ENCODE measurements at places on chromosomes 5 and 9.

- no peak for DNase-seq
Observed at GRCh38 chr9:86352440-86353077, 1.7 kb downstream of the TUT7 start.

GRCh38 chr9:77017505-77017894 is 2.0 kb upstream of the FOXB2 start:
- no peak for DNase-seq

DNA sequence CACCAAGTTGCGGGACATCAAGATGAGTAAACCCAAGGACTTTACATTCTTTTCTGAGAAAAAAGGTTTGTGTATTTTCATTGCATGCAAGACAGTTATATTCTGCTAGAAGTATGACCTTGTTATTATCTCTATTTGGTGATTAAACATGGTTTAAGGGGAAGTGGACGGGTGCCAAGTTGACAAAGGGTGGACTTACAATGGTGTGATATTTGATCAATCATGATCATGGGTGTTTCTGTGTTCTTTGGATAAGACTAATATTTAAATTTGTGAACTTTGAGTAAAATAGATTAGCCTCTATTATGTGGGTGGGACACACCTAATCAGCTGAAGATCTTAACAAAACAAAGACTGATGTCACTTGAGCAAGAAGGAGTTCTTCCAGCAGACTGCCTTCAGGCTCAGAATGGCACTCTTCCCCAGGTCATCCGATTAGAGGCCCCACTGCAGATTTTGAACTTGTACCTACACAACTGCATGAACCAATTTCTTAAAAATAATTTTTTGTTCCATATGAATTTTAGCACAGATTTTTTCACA is 782.9 kb downstream of the CDH12 start:
- no peak for DNase-seq

DNA sequence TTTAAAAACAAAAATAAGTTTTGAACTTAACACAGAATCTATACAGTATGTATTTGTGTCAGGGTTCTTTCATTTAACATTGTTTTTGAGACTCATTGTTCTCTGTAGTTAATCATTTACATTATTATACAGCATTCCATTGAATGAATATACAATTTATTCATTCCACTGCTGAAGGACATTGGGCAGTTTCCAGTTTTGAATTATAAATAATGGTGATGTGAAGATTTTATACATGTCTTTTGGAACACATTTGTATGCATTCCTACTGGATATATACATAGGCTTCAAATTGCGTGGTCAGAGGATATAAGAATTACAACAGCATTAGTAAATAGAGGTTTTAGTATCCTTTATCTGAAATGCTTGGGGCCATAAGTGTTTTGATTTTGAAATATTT is 72.0 kb downstream of the CEP120 start:
- peak; percentile 18 for DNase-seq

GRCh38 chr5:68444048-68444447 is 228.5 kb downstream of the PIK3R1 start:
- no peak for DNase-seq

DNA sequence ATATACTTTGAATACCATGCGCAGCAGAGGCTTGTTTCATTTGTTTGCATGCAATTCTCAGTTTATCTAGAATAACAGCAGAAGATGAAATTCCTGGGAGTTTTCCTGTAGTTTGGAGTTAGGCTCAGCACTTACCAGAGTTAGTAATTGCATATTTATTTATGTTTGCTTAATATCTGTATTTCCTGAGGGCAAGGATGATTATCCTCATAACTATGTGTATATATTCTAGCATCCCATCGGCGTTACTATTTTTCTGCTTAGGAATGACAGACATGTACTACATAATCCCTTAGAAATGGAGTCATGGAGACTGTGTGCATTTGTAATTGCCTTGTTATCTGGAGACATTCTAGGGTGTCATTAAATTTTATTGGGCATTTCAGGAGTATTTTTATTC is 1184.8 kb downstream of the DTWD2 start:
- DNase-seq = peak; percentile 89

DNA sequence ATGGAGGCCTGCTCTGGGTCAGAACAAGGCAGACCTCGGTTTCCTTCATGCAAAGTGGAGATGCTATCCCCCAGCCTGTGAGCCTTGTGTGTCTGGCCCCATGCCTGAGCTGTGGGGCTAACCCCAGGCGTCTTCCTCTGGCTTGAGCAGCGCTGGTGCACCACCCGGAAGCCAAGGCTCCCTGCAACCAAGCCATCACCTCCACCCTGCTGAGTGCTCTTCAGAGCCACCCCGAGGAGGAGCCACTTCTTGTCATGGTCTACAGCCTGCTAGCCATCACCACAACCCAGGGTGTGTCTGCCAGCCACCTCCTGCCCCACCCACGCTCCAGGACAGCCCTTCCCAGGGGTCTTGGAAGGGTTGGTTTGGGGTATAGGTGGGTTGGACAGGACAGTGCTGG is 16.2 kb downstream of the REXO4 start:
- no peak for DNase-seq

GRCh38 chr5:95773335-95774059 is 42.4 kb downstream of the RHOBTB3 start:
- DNase-seq = peak; percentile 71

DNA sequence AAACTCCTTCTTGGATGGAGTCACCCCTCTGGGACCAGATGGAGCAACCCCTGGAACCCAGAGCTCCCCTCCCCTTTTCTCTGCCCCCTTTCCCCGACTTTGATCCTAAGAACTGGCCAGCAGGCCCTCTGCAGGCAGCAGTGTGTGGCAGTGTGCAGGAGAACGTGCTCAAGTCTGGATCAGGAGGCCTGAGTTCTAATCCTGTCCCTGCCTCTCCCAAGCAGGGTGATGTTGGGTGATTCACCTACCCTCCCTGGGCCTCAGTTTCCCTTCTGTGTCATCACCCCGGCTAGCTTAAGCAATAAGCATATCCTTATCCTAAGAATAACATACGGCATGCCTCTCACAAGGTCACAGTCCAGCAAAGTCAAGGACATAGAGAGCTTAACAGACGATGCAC is 67.6 kb downstream of the C9orf50 start:
- no peak for DNase-seq

GRCh38 chr5:1314564-1314982 is 19.7 kb upstream of the TERT start:
- DNase-seq = no peak

- no peak for DNase-seq
Observed at GRCh38 chr9:33751536-33752129, 43.7 kb upstream of the PRSS3 start.

DNA sequence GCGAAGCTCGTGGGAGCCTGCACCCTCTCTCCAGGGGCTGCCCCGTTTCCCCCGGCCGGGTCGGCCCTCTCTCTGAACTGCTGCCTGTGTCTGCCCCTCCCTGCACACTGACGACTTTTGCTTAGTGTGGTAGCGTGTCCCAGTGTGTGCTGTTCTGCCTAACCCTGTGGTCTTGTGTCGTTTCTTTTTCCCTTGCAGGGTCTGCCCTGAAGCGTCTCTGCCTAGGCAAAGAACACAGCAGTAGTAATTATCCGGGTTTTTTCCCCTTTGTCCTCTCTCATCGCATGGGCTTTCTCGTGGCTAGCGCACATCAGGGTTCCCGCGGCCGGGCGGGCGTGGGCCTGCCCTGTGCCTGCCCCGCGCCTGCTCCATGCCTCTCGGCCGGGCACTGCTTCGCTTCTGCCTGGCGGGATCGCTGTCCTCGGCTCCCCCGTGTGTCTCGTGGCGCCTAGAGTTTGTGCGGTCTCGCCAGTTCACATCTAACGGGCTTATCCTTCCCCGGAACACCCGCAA is 122.7 kb downstream of the WNK2 start:
- no peak for DNase-seq
